AG09309 (cell line): ENCODE measurements at places on chromosomes 3 and 15.

DNA sequence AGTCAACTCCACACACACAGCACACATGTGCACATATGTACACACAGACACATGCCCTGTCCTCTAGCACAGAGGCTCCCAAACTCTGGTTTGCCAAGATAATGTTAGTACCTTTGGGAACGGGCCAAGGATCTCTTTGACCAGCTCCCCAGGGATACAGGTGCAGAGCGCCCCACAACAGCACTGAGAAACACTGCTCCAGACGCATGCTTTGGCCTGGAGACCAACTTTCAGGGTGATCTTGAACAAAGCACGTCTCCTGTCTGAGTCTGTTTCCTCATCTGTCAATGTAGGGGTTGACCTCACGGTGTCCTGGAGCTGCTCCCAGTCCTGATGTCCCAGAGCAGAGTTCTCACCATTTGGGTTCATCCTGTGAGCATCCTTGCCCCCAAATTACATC is 15.9 kb upstream of the SKOR1 start:
- no peak for DNase-seq

- DNase-seq, result no peak
Measured at GRCh38 chr15:36221992-36222391, 357.4 kb upstream of the CDIN1 start.

DNA sequence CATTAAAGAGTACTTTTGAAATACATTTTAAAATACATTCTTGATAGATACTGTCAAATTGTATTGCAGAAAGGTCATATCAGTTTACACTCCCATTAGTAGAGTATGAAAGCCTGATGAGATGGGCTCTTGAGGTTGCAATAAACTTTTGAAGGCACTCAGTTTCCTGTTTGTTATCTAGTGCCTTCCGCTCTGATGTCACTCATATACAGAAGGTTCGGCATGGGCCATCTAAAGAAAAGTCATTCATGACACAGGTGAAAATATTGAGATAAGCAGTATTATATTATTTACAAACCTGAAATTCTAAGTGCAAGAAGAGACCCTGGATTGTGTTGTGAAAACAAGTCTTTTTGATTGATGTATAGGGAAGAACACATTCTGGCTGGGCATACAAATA is 36.5 kb upstream of the DENND4A start:
- DNase-seq, result no peak

DNA sequence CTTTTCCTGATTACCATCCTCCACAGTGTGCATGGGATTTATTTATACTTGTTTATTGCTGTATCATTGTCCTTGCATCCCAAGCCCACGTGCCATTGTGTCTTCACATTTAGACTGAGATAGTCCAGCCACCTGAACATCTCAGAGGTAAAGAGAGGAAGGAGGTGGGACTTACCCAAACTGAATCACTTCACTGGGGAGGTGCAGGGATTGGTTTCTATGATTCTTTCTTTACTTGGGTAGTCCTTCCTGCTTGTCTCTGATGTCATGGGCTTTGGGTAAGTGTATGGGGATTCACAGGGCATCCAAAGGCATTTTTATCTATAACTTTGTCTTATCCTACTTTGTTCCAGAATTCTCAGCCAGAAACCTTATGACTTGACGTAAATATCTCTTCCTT is 141.5 kb upstream of the UMPS start:
- DNase-seq, result no peak

DNA sequence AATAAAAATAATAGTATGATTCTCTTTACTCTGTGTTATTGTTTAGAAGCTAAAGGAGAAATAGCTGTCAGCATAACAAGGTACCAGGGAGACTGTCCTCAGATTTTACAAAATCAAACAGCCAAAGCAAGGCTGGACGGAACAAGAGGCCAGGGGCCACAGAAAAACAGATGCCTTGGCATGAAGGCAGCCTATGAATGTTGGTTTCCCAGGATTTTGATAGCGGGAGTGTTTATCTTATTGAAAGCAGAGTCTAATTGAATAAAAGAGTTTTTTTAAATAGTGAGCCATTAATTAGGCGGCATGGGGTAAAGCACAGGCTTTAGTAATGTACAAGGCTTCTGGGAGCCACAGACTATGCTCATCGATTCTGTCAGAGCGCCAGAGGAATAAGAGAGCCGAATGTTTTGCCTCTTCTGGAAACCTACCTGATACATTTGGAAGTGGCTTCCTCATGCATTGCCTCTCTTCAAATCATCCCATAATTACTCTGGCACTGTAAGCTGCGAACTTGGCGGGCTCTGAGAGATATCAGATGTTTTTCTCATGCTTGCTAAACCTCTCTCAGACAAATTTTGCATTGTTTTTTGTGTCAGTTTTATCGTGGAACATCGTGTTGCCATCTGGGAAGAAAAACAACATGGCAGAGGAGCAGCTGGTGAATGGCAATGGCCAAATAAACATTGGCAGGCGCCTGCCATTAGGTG is 30.4 kb upstream of the TMCO5A start:
- no peak for DNase-seq

DNA sequence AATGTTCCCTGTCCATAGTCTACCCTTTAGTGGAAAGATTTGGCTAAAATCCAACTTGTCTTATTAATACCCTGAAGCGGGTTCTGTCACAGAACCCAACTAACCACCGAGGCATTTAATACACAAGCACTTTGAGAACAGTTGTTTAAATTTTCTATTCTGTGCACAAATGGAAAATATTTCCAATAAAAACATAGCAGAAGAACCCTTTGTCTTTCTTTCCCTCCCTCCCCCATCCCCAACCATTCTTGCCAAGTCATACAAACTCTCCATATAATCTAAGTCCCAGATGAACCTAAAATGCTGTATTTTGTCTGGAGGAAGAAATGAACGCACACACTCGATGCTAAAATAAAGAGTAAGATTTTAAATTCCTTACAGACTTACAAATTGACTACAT is 126.9 kb upstream of the STRIT1 start:
- no peak for DNase-seq

DNA sequence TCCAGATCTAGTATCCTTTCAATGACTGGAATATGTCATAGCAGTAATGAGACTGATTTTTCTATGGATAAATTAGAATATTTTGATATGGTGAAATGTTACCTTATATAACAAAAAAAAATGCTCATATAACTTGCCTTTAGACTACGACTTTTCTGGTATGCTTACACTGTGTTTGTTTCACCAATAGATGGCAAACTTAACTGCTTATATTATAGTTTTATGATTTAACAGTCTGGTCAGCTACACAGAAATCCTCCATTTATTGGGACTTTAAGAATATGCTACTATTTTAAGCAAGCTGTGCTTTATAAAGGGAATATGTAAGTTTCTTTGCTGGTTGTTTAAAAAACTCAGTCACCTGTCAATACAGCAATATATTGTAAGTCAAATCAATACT is 205.6 kb downstream of the VGLL3 start:
- peak; percentile 39 for DNase-seq

GRCh38 chr3:4985330-4986174 is 6.3 kb downstream of the BHLHE40 start:
- no peak for DNase-seq

DNA sequence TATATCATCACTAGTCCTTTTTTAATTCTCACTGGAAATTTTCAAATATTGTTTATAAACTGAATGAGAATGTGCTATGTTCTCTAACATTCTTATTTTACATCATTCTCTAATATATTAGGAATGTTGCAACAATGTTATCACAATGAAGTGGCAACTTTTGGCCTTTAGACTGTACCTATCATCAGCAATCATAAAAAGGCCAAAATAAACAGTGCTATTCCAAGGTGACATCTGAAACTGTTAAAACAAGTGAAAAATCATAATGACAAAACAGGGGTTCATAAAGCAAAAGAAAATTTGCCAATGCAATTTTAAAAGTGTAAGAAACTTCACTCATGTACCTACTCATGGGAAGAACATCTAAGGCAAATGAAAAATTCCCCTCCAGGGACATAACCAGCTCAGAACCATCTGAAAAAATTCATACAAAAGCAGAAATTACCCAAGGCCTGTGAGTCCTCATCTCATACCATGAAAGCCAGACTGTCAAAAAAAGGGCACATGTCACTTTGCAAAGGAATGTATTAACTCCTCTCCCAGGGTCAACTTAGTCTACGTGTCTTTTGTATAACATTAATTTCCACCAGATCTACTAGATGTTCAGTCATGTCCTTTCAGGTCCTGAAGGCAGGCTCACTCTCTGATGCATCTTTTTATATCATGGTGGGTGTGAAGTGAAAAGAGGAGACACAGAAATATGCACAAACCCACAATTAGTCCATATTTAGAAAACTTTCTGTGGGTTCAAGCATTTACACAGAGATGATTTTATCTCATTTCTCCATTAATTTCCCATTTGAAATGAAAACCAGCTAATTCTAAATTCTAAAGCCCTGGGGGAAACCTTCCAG is 211.9 kb downstream of the CBLB start:
- DNase-seq, result no peak

- DNase-seq, result peak; percentile 41
Measured at GRCh38 chr3:169041677-169042171, 621.8 kb downstream of the MECOM start.

DNA sequence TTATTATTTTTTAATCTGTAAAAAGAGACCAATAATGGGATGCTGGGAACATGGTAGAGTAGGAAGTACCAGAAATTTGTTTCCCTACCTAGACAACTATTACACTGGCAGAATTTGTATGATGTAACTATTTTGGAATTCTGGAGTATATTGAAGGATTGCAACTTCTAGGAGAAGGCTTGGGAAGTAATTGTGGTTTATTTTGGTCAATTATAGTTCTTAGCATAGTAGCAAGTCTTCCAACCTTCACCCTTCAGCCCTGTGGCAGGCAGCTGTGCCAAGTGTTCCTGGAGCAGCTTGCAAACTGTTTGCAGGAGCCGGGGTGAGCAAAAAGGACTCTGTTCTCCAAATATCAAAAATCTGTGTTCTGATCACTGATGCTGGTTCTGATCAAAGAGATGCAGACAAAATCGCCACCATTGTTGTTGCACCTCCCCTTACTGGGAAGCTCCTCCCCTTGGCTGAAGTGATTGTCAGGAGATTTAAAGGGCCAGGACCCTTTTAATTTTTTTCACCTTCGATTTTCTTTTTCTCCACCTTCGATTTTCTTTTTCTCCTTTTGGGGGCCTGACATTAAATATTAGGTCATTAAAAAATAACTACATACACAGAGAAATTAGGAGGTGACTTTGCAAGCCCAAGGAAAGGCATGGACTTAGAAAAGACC is 363.3 kb downstream of the SLC9A9 start:
- no peak for DNase-seq

- no peak for DNase-seq
Measured at GRCh38 chr15:64249406-64249805, 86.6 kb upstream of the PPIB start.

- DNase-seq, result no peak
Measured at GRCh38 chr3:95798628-95799027, 1015.8 kb upstream of the EPHA6 start.

DNA sequence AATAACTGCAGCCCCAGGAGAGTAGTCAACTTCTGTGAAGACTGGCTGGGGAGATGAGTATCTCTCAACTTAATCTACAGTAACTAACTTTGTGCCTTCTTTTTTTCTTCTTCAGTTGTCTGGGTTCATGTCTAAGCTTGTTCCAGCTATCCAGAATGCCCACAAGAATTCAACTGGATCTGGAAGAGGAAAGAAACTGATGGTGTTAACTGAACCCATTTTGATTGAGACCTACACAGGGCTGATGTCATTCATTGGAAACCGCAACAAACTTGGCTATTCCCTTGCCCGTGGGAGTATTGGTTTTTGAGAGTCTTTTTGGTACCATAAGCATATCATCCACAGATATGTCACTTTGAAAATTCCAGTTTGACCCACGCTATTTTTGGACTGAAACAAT is 148.7 kb downstream of the TPRG1 start:
- DNase-seq, result no peak

GRCh38 chr3:38371541-38372213 is 25.1 kb downstream of the XYLB start:
- no peak for DNase-seq

GRCh38 chr15:27983496-27983895 is 115.6 kb downstream of the OCA2 start:
- no peak for DNase-seq

DNA sequence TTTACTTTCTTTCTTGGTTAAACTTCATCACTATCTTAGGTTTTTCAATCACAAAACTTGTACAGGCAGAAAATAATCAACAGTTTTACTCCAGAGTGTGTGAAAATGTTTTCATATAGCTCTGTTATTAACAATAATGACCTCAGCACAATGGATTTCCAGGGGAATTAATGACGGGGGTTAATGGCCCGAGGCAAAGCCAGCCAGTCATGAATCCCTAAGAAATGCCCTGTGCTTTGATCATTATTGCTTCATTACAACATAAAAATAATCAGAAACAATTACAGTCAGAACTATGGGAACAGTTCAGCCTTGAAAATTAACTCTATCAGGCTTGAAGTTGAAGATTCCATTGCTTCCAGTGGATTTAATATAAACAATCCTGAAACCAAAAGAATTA is 875.4 kb downstream of the ROBO2 start:
- no peak for DNase-seq

DNA sequence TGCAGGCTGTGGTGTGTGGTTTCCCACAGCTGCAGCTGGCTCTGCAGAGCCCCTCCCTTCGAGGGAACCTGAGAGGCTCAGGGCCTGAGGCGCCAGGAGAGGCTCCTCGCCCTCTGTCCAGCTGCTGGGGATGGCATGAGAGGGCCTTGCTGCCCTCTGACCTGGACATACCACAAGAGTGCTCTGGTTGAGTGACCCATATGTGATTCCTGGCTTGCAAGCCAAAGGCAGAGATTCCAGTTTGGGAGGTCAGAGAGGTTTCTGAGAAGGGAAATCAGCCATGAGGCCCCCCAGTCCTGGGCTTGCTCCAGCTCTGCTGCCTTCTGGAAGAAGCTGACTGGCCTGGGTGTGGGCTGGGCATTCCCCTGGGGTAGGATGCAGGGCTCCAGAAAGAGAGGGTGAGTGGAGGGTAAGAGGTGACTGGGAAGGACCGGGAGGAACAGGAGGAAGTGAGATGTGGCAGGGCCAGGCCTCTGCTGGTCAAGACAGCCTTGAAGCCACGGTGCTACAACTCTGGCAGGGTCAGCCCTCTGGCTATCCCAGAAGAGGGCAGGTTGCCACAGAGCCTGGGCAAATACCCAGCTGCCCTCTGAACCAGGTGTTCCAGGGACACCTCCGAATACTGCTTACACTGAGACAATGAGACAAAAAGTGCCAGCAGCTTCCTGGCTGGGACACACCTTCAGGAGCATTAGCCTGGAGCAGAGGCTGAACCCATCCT is 16.0 kb upstream of the SRP14 start:
- DNase-seq, result no peak

- DNase-seq, result no peak
Measured at GRCh38 chr15:77025083-77025901, 30.4 kb downstream of the PSTPIP1 start.

GRCh38 chr15:60935130-60935529 is 294.0 kb downstream of the RORA start:
- no peak for DNase-seq

GRCh38 chr15:98703126-98703685 is 54.9 kb downstream of the IGF1R start:
- DNase-seq, result no peak

GRCh38 chr15:92886815-92887214 is 13.3 kb upstream of the CHD2 start:
- no peak for DNase-seq
